ENCODE measurements at places on chromosomes 2 and 18.
A peak's percentile ranks its signal among the peaks of the same experiment; 100 is the strongest.

- DNase-seq, result no peak
Observed at GRCh38 chr2:84919885-84920580, 14.6 kb downstream of the TMSB10 start.

DNA sequence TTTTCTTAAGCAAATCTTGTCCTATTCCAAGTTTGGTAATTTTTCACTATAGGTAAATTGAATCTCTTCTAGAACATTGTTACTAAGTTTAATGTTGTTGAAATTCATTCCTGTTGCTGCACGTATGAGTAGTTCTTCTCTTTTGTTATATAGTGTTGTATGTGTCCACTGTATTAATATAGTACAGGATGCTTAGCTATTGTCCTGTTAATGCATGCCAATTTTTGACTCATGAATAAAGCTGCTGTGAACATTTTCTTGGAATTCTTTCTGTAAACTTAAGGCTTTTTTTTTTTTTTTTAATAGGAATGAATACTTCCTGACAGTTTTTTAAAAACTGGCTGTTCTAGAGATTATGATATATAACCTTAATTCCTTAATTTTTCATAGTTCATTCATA is 326.9 kb downstream of the SLC4A3 start:
- no peak for DNase-seq

DNA sequence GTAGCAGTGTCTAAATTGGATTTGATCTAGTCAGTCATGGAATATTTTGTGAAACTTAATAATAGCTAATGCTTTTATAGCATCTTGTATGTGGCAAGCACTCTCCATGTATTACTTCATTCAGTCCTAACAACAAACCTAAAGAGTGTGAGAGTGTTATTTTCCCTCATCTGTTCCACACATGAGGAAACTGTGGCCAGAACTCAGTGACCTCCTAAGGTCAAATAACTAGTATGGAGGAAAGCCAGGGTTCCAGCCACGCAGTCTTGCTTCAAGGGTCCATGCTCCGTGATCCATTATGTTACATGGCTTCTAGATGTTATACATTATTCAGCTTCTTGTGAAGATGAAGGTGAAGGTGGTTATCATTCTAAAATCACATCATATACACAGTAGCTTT is 45.5 kb downstream of the TWSG1 start:
- no peak for DNase-seq

DNA sequence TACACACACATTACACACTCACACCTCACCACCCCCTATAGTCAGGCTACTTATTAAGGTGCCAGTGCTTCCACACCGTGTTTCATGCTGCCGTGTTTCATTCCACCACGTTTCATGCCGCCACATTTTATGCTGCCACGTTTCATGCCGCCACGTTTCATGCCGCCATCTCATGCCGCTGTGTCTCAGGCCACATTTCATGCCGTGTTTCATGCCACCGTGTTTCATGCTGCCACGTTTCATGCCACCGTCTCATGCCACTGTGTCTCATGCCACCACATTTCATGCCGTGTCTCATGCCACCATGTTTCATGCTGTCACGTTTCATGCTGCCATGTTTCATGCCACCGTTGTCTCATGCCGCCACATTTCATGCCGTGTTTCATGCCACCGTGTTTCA is 65.1 kb downstream of the MBOAT2 start:
- DNase-seq, result no peak

DNA sequence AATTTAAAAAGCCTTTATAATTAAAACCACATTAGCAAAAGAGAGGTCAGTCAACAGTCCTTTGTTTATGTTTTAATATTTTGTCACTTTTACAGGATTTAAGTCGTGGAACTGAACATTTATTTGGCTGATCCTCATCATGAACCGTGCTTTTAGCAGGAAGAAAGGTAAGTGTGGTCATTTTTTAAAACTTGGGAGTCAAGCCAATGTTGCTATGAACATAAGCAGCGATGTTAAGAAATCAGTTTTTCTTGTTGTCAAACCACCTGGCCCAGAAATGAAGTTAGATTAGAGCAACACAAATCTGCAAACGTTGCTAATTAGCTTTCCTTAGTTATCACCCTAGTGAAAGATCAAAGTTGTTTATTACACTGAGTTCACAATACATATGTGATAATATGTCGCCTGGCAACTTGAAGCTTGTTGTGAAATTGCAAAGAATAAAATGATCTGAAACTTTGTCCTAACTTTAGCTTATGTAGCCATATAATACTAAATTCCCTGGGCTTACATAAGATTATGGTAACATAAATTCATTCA is 186.0 kb downstream of the GULP1 start:
- DNase-seq, result no peak

DNA sequence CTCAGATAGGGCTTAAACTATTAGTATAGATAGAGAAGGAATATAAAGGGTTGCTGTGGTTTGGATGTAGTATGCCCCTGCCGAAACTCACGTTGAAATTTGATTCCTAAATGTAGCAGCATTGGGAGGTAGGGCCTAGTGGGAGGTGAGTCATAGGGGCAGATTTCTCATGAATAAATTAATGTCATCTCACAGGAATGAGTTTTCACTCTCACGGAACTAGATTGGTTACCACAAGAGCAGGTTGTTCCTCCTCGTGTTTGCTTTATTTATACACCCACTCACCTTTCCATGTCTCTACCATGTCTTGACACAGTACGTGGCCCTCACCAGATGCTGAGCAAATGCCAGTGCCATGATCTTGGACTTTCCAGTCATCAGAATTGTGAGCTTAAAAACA is 218.2 kb downstream of the RBM43 start:
- no peak for DNase-seq

- DNase-seq, result no peak
Observed at GRCh38 chr2:120729406-120730399, 6.0 kb upstream of the GLI2 start.

- no peak for DNase-seq
Observed at GRCh38 chr2:989781-990467, 39.3 kb downstream of the SNTG2 start.

- no peak for DNase-seq
Observed at GRCh38 chr18:52345428-52345827, 5.4 kb downstream of the DCC start.

DNA sequence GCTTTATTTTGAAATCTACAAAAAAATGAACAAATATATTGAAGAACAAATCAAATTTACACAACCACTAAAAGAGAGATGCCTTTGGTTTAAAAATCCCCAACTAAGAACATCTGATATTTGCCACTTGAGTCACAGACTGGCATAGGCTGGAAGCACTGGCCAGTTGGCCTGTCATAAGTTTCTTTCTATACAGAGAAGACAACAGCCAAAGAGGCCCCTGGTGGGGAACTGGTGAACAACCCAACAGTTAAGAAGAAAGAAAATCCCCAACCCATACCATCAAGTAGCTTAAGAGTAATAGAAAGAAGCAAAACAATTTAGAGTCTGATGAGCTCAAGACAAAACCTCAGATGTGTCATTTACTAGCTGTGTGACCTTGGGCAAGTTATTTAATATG is 45.5 kb downstream of the OSR1 start:
- DNase-seq, result no peak

GRCh38 chr2:226524381-226524843 is 275.2 kb downstream of the IRS1 start:
- DNase-seq, result no peak

- no peak for DNase-seq
Observed at GRCh38 chr2:42879121-42879705, 86.8 kb upstream of the HAAO start.

DNA sequence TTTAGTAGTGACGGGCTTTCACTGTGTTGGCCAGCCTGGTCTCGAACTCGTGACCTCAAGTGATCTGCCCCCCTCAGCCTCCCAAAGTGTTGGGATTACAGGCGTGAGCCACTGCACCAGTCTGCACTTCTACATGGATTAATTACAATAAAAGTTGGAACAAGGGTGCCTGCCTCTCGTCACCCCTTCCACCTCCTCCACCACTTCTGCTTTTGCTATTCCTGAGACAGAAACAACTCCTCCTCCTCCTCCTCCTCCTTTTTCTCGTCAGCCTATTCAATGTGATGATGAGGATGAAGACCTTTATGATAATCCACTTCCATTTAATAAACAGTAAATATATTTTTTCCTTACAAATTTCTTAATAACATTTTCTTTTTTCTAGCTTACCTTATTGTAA is 35.2 kb downstream of the SRBD1 start:
- DNase-seq, result no peak

- DNase-seq, result peak; percentile 51
Observed at GRCh38 chr2:172311921-172312345, 115.5 kb upstream of the ITGA6 start.

GRCh38 chr2:37681587-37681986 is 10.1 kb upstream of the CDC42EP3 start:
- DNase-seq, result no peak

DNA sequence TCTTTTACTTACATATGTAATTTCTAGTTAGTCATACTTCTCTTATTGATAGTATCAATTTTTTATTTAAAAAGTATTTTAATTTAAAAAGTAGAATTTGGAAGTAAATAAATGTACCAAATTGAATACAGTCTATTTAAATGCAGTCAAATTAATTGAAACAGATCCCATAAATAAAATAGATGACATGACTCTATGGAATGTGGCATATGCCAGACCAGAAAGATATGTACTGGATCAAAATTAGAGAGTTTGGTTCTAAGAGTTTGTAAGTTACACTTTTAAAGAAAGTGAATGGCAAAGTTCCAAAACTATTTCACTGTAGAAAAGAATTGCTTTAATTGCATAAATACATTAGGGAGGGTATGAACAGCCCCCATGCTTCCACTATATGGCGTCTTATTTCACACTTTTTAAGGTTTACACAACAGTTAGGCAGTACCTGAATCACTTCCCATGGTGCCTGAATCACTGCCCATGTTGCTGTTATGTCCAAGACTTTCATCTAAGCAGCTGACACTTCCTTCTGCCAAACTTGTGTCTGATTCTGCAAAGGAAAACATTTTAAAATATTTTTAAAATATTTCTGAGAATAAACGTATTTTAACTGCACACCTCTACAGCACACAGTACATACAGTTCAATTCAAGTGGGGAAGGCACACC is 25.2 kb downstream of the IFIH1 start:
- DNase-seq, result no peak

- no peak for DNase-seq
Observed at GRCh38 chr2:165871025-165871424, 77.0 kb upstream of the GALNT3 start.

GRCh38 chr18:62450546-62451410 is 72.0 kb upstream of the ZCCHC2 start:
- peak; percentile 50 for DNase-seq

DNA sequence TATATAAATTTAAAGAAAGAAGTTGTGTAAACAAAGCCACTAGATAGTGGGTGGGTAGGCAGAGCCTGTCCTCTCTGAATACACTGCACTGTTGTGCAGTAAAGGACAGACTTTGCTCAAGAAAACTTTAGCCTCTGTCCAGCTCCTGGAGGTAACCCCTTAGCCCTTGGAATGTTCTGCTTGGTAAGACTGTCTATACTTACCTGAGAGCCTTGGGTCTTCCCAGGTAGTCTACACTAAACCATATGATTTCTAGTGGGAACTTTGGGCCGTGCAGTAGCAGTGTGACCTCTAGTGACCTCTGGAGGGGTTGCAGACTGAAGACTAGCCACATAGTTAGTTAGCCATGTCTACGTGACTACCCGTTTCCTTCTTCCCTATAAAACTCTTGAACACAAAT is 678.3 kb upstream of the NRXN1 start:
- no peak for DNase-seq

- peak; percentile 14 for DNase-seq
Observed at GRCh38 chr18:48792141-48792540, 158.6 kb downstream of the SMAD7 start.

- peak; percentile 71 for DNase-seq
Observed at GRCh38 chr18:32469691-32470459, 807 bp downstream of the GAREM1 start.

DNA sequence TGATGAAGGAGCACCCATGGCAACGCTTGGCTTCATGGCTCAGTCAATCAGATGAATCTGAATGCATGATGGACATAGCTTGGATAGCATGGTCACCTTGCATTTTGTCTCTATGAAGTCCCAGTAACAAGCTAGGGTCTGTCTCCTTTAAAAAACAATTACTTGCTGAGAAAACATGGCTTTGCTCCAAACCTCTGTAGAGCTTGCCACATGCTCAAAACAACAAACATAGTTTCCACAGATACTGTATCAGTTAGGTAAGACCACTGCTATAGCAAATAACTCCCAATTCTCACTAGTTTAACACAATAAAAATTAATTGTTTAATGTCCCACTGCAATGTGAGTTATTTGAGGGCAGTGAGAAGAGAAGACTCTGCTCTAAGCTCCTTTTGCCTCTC is 401.0 kb downstream of the IRS1 start:
- no peak for DNase-seq

DNA sequence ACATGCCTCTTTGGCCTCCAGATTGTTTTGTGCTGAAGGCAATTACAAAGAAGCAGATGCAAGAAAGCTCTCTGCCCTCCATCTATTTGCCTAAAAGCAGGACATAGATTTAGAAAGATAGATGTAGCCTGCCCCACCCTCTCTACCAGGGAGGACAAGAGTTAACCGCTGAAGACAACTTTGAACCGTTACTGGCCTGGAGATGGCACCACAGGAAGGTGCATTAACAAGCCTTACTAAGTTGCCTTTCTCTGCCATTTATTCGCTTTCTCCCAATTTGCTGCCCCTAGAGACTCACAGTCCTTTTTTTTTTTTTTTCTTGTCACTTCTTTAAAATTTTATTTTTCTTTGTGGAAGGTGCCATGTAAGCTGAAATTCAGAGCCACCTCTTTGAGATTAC is 28.8 kb upstream of the RMDN2 start:
- DNase-seq, result no peak

DNA sequence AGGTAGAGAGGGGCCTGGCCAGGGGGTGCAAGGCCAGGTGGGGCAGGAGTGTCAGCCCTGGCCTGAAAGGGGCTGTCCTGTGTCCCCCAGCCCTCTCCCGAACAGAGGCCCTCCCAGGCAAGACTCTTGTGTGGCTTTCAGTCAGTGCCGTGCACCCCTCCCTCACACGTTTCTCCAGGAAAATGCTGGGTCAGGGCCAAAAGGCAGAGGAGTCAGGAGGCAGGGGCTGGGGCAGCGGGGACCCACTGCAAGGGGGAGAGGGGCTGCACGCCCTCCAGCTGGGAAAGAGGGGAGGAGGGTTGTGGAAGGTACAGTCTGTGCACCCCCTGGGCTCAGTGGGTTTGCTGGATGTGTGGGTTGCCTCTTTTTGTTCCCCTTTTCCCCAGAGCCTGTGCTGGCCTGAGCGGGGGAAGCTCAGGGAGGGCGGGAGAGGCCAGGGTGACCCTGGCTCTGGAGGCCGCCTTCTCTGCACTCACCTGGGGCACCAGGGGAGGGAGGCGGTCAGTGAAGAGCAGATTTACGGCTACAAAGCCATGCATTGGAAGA is 4.1 kb downstream of the KCNF1 start:
- no peak for DNase-seq

GRCh38 chr2:159146996-159147666 is 139.4 kb downstream of the WDSUB1 start:
- DNase-seq, result peak; percentile 56

- no peak for DNase-seq
Observed at GRCh38 chr2:153917570-153917969, 45.8 kb downstream of the GALNT13 start.

Data from right hindlimb (tissue), 1 donor.